Keratinocyte (primary cell): ENCODE measurements at places on chromosomes 1 and 21.

DNA sequence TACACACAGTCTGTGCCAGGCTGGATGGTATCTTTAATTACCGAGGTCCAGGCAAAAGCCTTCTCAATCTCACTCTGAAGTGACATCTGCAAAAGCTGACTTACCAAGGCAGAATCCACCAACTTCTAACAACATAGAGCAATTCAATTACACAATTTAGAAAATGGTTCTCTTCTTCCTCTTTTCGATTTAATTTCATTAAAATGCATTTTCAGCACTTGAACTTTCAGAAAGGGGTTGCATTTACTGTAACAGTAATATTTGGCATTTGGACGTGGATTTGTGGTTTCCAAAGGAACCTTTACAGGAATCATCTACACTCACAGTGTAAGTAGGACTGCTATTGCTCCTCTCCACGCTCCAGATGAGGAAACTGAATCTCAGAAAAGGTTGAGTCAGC lies 53.3 kb downstream of the ERO1B start:
- no peak for DNase-seq

DNA sequence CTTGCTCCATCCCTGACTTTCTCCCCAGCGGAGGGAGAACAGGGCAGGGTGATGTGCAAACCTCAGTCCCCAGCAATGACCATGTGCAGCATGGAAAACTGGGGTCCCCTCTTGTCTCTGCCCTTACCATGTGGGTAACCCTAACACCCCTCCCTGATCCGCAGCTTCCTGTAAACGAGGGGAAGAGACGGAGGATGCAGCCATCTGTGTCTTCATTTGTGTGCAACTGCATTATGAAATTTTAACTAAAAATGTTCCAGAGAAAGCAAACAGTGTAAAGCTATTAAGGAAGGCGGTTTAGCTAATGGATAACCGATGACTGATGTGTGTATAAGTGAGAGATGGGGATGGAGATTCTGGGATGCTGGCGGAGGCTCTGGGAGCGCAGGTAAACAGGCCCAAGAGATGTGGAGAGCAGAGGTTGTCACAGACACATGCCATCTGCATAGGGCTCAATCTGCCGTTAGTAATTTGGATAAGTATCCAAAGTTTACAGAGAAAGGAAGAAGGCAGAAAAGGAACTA lies 206.6 kb downstream of the DSCAM start:
- no peak for DNase-seq

GRCh38 chr1:36847761-36848160 lies 186.6 kb downstream of the GRIK3 start:
- DNase-seq, result no peak

DNA sequence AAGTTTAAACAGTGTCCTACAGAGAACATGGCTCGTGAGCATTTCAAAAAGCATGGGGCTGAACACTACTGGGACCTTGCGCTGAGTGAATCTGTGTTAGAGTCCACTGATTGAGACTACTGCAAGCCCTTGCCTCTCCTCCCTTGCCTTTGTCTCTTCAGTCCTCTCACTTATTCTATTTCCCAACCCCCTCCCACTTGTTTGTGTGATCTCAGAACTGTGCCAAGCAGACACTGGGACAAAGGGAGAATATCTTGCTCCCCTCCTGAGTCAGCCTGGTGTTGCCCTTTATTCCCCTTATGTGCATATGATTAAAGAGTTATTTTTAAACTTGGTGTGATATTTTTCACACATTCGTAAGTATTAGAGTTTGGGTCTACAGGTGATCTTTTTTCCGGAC lies 11.1 kb upstream of the RPRD2 start:
- no peak for DNase-seq

DNA sequence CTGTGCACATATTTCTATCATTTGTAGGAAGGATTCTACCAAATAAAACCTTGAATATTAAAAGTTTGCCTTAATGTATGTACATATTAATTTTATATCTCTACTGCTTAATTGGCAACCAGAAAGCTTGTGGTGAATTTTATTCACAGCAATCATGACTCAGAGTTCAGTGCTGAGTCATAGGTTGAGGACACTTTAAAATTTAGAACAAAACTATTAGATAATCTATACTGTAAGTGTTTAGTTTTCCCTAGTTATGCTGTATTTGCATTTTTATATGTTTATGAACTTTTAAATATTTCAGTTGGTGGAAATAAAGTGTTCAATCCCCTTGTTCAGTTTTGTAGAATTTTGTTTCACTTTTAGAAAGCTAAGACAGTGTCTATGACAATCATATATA lies 841.5 kb downstream of the KCNT2 start:
- DNase-seq, result no peak

DNA sequence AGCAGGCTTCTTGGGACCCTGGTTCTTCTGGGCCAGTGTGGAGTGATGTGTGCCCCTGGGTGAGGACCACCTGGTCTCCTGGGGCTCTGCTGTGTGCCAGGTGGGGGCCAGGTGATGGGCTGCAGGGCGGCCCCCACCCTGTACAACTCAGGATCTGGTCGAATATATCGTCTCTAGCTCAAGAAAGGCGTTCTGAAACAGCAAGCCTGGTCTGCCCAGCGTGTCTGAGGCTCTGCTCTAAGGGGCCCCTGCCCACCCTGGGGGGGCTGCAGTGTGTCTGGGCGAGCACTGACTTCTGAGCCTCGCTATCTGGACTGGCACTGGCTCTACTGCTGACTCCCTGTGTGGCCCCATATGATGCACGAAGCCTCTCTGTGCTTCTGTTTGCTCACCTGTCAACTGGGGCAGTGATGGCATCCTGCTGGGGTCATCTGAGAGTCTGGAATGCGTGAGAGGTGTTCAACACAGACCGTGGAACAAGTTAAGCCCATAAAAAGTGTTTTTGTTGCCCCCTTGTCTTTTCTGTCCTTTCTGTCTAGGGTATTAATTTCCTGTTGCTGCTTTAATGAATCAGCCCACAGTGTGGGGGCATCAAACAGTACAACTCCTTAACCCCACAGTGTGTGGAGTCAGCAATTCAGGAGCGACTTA lies 56.0 kb upstream of the TRAPPC10 start:
- no peak for DNase-seq

GRCh38 chr1:160813215-160813614 lies 17.2 kb downstream of the LY9 start:
- DNase-seq, result peak; percentile 87

- DNase-seq, result no peak
Observed at GRCh38 chr1:160637821-160638539, 8.9 kb downstream of the SLAMF1 start.

DNA sequence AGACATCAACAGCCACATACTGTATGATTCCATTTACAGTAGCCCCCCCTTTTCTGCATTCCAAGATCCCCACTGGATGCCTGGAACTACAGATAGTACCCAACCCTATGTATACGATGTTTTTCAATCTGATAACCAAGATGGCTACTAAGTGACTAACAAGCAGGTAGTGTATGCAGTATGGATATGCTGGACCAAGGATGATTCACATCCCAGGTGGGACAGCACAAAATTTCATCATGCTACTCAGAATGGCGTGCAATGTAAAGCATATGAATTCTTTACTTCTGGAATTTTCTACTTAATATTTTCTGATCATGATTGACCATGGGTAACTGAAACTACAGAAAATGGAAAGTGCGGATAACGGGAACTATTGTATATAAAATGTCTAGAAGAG lies 30.0 kb upstream of the MRPS6 start:
- no peak for DNase-seq

GRCh38 chr1:90724361-90724760 lies 7.3 kb upstream of the BARHL2 start:
- no peak for DNase-seq

- no peak for DNase-seq
Observed at GRCh38 chr1:233424779-233425178, 97.3 kb downstream of the MAP3K21 start.

- peak; percentile 28 for DNase-seq
Observed at GRCh38 chr1:246566813-246567645, 773 bp downstream of the CNST start.

DNA sequence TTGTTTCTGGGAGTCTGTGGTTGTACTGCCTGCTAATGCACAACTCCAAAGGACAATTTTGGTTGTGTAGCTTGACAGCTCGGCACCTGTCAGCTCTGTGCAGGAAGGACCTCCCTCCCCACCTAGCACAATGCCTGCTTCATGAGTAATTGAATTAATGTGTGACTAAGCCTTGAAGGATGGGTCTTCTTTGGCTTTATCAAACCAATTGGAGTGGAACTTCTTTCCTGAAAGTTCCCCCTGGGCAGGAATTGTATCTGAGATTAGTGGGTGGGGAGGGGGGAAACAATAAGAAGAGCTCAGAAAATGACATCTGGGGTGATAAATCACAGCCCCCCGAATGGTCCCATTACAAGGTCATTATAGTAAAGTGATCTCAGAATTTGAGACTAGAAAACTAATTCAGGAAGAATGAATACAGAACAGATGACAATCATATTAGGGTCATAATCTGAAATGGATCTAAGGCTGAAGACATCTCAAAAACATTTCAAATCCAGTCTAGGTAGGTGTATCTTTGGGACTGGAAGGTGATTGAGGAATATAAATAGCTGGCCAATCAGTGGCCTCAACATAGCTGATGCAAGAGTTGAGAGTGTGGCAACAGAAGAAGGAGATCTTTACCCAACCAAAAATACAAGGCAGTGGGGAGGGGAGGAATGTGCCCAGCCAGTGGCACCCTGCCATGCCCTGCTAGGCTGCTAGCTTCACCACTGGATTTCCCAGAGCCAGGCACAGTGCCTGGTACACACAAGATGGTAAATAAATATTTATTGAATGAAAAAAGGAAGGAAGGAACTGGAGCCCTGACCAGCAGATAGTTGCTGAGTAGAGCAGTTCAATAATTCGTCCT lies 10.1 kb upstream of the SESN2 start:
- no peak for DNase-seq

DNA sequence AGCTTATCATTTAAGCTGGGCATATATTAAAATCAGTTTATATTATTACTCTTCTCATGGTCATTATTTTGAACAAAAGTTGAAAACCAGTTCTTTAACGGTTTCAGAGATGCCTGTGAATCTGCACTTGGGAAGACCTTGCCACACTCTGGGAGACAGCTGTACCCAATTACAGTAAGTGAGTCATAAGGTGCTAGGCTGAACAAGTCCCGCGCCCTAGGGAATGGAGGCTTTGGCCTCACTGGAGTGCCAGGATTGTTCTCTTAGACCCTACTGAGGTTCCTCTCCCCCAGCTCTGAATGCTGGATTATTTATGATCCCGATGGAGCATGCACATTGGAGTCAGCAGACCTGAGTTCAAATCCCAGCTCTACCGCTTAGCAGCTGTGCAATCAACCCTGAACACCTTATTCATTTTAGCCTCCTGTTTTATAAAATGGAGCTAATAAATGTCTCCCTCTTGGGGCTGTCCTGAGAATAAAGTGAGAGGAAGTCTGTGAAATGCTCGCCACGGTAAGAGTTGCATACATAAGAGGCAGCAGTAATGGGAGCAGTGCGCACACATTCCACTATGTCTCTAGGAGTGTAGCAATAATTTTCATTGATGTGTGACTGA lies 266.2 kb downstream of the FOXD2 start:
- DNase-seq, result no peak

- DNase-seq, result no peak
Observed at GRCh38 chr1:8567146-8567545, 249.2 kb downstream of the SLC45A1 start.

DNA sequence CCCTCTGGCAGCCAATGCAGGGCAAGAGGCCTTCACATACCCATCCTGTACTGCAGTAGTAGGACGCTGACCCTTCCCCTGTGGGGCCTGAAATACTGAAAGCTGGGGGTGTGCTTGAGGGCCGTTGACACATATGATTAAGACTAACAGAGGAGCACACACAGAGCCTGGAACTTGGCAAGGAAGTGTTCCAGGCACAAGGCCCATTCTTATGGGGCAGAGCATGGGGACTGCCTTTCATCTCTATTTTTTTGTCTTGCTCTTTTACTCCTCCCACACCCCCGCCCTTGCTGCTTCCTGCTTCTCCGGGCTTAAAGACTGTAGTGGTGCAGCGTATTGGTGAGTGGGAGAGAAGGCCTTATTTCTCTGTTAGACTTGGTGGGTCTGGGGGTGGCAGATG lies 137.4 kb downstream of the BACH1 start:
- DNase-seq, result no peak

DNA sequence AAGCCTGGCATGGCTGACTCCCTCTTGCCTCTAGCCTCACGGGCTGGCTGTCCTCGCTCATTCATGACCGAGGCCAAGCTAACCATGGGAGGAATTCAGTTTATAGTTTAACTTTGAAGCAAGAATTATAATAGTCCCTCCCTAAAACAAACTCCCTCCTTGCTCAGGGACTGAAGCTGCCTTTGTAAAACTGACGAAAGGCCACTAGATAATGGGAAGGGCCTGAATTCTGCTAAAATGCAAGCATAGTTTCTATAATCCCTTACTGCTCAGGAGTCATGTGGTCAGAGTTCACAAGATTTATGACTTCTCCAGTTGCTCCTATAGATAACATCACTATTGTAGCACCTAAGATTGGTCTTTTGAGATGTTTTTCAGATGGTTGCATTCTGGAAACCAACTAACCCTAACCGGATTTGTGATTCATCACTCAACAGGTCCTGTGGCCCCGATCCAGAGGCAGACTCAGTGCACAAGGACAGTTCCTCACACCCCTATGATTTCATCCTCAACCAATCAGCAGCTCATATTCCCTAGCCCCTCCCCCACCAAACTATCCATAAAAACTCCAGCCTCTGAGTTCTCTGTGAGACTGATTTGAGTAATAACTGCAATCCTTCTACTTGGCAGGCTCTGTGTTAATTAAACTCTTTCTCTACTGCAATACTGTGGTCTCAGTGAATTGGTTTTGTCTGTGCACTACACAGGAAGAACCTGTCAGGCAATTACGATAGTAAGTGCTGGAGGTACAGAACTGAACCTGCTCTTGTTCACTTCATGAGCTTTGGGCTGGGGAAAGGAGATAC lies 26.4 kb downstream of the HHIPL2 start:
- no peak for DNase-seq

- DNase-seq, result no peak
Observed at GRCh38 chr1:225962440-225962975, 21.5 kb upstream of the LEFTY2 start.

DNA sequence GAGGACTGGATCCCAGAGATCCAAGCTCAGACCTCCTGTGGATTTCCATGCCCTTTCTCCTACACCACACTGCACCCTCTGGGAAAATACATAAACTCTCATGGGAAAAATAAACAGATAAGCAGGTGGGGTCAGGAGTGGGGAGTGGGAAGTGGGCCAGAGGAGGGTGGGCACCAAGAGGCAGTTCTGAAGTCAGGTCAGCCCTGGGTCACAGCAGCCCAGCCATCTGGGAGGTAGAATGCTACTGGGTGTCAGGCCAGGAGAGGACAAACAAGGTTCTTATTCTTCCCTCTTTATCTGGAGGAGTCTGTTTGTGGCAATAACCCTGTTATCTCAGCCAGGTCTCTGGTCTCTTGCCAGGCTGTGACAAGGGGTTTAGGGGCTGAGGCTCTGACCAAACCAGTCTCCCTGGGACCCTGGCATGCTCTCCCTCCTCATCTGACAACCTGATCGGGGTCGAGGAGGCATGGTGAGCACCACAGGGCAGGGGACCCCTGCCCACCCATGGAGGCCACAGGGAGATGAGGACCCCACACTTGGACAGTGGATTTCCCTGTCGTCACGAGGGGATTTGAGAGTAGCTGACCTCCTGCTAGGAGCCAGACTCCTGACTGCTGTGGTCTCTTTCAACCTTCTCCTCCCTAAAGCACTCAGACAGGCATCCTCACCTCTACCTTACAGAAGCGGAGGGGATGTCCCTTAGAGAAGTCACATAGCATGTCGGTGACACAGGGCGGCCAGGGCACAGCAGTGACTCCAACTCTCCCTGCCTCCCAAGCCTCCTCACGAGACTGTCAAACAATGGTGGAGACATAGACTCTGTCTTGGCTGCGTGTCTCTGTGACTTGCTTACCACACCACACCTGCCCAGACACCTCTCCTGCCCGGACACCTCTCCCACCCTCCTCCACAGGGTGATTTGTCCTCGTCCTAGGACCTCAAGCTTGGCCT lies 51.3 kb upstream of the IFFO2 start:
- DNase-seq, result no peak
